ENCODE measurements at places on chromosomes 7 and 10.

- no peak for DNase-seq
Measured at GRCh38 chr7:106773228-106773627, 91.9 kb upstream of the PIK3CG start.

DNA sequence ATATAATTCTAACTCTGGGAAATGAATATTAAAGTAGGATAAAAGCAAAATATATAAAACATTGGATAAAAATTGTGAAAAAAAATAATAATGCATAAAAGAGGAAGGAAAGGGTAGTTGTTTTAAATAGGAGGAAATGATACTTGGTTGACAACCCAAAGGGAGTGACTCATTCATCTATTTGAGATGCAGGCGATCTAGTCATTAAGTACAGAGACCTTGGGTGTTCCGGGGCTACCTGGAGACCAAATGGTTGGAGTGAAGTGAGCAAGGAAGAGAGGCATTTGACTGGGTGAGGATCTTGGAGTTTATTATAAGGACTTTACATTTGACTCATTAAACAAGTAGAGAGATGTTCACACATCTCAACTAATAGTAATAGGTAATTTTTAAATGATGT, 111.0 kb downstream of the LRRTM3 start:
- no peak for DNase-seq

DNA sequence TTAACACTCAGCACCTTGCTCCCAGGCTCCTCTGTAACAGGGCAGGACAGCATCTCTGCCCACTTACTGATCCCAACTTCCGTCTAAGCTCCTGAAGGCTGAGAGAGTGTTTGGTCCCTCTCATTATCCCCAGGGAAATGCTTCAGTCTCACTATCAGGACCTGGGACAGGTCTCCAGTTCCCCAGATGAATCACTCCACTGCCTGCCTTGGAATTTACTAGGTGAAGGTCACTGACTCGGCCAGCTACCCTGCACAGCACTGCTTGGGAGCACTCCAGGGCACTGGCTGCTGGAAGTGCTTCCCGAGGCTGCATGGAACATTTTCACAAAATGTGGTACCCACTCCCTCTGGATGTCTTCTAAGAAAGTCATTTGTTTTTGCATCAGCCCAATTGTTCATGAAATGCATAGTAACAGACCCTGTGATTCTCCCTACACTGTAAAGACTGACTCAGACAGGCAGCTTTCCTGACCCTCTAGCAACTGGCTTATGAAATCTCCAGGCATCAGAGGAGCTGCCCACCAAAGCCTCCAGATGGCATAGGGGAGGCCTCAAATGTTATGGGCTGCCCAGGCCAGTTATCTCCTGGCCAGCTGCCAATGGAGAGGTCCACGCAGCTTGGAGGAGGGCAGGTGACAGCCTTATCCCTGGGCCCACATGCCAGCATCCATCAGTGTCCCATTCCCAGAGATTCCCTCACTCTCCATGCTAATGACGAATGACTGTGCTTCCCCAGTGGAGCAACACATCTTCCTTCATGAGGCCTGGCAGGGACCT, 89.1 kb downstream of the GFRA1 start:
- no peak for DNase-seq

DNA sequence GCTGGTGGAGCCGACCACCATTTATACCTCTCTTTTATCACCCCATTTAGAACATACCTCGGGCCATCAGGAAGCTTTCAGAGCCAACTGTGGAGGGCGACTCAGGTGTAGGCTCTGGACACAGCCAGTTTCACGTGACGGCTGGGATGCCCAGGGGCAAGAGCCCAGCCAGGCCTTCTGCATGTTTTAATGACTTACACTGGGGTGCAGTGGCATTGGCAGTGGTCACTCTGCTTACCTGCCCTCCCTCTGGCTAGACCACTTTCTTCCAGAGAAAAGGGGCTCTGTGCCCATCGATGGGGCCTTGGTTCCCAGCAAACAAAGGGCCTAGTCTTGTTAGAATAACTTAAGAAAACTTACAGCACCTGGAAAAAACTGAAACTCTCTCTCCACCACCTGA, 50.0 kb downstream of the PNLIPRP2 start:
- DNase-seq, result no peak

Measured in GM12864 (cell line).